ENCODE measurements at places on chromosomes 3 and 15.

GRCh38 chr3:11581237-11582190, 62.2 kb downstream of the VGLL4 start:
- DNase-seq: no peak

- no peak for DNase-seq
Measured at GRCh38 chr3:86960550-86960949, 30.4 kb downstream of the VGLL3 start.

- DNase-seq: no peak
Measured at GRCh38 chr3:73350996-73351395, 273.7 kb downstream of the PDZRN3 start.

GRCh38 chr3:125381314-125381713, 6.2 kb upstream of the ZNF148 start:
- no peak for DNase-seq

- DNase-seq: no peak
Measured at GRCh38 chr3:127964053-127964452, 49.0 kb downstream of the KBTBD12 start.

GRCh38 chr3:139309061-139309591, 34.7 kb upstream of the MRPS22 start:
- no peak for DNase-seq

DNA sequence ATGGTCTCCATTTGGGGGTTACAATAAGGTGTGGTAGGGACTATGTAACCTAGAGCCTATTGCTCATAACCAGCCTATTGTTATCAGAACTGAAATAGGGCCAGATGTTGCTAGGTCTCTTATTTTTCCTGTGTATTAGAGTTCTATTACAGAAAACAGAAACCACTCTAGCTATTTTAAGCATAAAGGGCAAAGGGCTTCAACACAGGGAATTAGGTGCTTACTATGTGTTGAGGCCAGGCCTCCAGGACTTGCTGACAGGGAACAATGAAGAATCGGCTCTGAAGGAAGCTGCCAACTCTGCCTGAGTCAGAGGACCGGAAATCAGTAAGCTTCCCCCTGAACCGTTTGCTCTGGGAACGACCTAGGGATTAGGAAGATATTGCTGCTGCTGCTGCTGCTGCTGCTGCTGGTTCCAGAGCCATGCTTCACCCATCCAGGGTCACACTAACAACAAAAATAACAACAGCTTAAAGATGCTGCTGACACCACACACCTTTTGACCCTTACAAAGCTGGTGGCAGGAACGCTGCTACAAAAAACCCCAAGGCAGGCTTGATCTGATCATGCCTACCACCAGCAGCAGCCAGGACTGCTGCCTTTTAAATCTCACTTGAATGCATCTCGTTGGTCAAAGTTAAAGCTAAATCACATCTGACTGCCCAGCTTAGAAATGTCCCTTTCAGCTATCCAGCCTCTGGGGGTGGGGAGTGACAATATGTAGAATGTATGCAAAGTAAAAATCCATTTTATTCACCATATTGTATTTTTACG, 276.9 kb upstream of the IL12A start:
- no peak for DNase-seq

DNA sequence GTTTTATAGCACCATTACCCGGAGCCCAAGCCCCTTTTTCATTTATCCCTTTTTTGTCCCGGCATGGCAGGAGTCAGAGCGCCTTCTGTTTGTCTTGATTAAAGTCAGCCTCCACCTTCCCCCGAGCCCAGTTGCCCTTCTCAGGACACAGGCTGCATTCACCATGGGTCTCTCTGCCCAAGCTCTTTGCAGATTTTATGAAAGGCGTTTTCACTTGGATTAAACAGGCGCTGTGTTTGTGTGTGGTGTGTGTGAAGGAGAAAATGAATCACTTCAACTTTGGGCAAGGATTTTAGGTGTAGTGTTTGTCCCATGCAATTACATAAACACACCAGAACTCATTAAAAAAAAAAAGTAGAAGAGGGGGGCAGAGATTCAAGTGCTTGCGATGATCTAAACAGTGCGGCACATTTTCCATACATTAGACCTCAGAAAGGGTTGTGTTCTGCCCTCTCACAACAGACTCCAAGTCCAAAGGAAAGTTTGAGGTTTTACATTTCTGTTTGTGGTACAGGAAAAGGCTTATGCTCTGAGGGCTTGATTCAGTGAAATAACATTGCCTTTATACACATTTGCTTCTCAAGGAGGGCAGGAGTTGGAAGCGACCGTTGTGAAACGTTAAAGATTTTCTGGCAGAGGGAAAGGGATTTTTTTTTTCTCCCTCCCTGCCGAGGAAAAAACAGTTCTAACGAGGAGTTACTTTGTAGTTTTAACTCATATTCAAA, 14.5 kb upstream of the IL16 start:
- DNase-seq: no peak

- DNase-seq: no peak
Measured at GRCh38 chr3:153219146-153219545, 57.1 kb downstream of the RAP2B start.

DNA sequence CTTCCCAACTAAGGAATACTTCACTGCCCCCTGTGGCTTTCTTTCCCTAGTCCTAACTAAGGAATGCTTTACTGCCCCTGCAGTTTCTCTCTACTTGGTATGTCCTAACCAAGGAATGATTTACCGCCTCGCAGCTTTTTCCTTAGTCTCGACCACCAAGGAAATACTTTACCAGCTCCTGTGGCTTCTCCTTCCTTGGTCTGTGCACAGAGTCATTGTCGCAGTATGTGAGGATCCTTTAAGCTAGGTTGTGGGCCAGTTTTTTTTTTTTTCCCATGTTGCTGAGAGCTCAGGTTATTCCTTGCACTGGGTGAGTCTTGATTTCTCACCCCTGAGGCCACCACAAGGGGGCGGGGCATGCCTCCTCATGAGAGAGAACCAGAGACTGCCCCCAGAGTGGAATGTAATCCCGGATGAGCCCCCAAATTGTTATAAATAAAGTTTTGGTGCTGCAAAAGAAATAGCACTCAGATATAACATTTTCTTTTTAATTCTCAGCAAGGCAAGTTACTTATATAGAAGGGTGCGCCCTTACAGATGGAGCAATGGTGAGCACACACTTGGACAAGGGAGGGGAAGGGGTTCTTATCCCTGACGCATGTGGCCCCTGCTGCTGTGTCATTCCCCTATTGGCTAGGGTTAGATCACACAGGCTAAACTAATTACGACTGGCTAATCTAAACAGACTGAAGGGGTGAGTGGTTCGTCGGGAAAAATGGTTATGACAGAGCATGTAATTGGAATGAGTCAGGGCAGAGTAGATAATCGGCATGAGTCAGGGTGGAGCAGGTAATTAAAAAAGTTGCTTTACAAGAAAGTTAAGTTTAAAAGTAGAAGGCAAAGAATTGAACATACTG, 27.0 kb downstream of the NDUFB4 start:
- no peak for DNase-seq

GRCh38 chr3:124263168-124263567, 271.2 kb upstream of the ROPN1 start:
- DNase-seq: no peak

GRCh38 chr3:194485881-194486539, 792 bp downstream of the ATP13A3 start:
- DNase-seq: peak; percentile 39

- no peak for DNase-seq
Measured at GRCh38 chr3:28624084-28624483, 275.5 kb upstream of the AZI2 start.

DNA sequence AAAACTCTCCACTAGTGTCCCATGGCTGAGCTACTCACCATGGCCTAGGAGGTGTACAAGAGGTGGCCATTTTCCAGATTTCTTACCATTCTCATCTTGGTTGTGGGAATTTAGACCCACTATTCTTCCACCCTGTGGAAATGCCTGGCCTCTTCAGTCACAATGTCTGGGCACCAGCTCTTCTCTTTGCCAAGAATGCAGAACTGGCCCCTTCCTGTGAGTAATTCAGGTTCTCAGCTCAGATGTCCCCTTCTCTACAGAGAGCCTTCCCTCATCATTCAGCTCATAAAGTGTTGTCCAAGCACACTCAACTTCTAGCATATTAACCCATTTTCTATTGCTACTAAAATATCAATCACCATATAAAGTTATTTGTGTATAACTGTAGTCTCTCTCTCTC, 575.5 kb upstream of the KCNMB2 start:
- no peak for DNase-seq

DNA sequence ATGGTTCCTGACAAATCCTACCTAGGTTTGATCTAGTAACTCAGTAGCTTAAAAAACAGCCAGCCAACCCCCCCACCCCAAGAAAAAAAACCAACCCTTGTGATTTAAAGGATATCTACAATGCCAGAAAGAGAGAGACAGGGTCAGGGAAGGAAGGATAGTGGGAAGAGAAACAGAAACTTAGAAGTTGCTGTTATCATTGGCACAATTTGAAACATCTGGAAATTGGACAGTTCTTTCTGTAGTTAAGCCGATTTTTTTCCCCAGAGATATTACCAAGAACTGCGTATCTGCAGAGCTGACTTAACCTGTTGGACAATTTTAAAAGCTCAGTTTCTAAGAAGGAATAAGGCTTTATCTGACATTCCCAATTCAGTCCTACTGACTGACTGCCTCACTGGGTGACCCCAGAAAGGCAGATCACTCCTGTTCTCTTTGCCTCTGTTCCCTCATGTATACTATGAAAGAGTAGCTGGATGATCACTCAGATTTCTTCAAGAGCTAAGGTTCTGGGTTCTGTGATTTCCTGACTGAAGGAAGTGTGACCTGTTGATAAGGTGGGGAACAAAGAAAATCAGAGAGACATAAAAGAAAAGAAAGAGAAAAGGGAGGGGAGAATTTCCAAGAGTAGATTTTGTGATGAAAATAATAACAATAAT, 128.3 kb downstream of the MAP2K5 start:
- no peak for DNase-seq

DNA sequence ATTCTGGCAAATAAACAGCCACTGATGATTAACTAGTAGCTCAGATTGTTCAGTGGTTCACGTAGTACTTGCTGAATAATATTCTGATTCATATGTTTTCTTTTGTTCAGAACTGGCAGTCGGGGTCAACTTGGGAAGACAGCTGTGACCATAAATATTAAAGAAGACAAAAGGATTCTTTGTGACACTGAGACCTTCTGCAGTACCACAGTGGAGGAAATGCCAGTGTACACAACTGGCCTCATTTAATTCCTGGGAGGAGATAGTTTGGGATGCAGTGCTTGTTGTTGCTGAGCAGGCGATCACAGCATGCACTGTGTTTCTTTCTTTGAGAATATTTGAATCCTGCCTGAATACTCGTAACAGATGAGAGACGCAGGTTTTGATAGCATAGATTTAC, 26.7 kb upstream of the MCF2L2 start:
- DNase-seq: no peak

DNA sequence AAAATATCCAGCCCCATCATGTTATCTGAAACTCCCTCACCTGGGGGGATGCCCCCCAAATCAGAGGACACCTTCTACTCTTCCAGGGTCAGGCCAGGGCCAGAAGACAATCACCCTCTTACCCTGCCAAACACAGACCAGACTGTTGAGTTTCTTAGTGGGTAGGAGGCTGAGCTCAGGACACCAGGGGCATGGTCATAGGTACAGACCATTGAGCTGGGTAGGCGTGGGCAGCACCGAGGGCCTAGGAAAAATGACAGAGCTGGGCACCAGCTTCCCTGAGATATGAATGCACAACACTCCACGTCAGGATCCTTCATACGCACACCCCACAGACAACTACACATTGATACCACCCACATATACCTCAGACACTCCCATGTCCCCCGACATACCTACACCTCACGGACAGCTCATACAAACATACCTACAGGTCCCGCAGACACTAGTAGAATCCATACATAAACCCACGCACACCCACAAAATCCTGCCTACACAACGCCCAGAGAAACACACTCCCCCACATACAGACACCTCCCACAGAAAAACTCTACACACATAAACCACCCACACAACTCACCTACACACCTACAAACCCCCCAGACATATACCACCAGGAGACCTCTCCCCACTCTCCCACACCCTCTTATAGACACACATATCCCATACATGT, 11.8 kb downstream of the AP3B2 start:
- no peak for DNase-seq

DNA sequence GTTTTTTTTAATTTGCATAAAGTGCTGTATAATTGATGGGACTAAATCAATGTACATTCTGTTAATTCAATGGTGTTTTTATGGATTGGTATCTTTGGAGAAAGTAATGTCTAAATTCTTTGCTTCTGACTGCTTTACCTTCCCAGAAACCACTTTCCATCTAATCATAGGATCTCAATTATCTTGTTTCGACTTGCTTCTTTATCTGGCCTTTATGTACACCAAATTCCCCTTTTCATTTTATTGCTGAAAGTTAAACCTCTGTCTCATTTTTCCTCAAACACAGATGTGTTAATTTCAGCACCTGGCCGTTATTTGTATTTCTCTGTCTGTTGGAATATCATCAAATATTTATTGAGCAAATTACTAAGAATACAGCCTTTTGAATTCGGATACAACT, 287.3 kb upstream of the GBE1 start:
- DNase-seq: no peak

- DNase-seq: no peak
Measured at GRCh38 chr3:177468331-177468730, 271.0 kb upstream of the TBL1XR1 start.

DNA sequence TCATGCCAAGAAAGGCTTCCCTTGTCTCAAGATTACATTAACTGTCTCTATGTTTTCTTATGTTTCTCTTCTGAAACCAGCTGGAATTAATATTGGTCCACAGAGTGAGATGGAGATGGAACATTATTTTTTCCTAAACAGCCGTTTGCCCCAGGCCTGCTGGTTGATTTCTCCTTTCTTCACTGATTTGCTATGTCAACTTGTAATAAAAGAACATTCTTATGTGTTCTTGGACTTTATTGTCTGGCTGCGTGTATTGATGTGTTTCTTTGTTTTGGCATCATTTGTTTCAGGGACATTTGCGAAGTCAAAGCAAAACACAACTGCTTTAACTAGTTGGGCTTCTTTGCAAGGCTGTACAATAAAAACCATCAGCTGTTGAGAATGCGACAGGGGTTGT, 168.5 kb downstream of the FAM43A start:
- no peak for DNase-seq
